ENCODE measurements at places on chromosomes 16 and 17. TPM values are rescaled to one million over a fixed set of nuclear protein-coding genes. Genes with fewer than 3 reads are reported as not detected.

RGS9 gene
- total RNA-seq = 16.3 TPM

DNA sequence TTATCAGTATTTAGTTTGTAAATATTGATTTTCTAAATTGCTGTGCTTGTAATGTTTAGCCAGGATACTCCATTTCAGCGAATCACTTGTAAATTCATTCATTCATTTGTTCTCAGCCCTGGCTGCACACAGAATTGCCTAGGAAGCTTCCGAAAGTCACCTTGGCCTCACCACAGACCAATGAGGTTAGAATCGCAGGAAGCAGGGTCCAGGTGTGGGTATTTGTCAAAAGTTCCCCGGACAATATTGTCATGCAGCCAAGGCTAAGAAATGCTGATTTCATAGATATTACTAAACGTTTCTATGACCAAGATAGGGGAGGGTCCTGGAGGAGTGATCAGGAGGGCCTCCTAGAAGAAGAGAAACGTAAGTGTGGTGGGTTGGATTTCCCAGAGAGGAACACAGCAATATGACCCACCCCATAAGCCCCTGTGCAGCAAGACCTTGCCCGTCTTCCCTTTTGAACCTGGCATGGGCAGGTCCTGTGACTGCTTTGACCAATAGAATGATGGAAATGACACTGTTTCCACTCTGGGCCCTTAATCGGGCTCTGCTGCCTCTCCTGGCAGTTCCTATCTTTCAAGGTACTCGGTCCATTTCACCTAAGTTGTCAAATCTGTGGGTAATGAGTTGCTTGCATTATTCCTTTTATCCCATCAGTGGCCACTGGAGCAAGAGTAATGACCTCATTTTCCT is 238.7 kb downstream of the FOXL1 start:
- no peak for DNase-seq
- no peaks in the 10 kb centered on the region for H3K36me3 ChIP-seq
- H3K27ac ChIP-seq = no peak overlapping the region

- H3K4me1 ChIP-seq = no peaks in the 10 kb centered on the region
- H3K27ac ChIP-seq = no peak overlapping the region
- peaks cover 33% of the 10 kb centered on the region for H3K36me3 ChIP-seq
- no peak for DNase-seq
- H3K27me3 ChIP-seq = peaks cover 6% of the 10 kb centered on the region
Measured at GRCh38 chr17:81902653-81903414, 796 bp downstream of the NPB start.

DNA sequence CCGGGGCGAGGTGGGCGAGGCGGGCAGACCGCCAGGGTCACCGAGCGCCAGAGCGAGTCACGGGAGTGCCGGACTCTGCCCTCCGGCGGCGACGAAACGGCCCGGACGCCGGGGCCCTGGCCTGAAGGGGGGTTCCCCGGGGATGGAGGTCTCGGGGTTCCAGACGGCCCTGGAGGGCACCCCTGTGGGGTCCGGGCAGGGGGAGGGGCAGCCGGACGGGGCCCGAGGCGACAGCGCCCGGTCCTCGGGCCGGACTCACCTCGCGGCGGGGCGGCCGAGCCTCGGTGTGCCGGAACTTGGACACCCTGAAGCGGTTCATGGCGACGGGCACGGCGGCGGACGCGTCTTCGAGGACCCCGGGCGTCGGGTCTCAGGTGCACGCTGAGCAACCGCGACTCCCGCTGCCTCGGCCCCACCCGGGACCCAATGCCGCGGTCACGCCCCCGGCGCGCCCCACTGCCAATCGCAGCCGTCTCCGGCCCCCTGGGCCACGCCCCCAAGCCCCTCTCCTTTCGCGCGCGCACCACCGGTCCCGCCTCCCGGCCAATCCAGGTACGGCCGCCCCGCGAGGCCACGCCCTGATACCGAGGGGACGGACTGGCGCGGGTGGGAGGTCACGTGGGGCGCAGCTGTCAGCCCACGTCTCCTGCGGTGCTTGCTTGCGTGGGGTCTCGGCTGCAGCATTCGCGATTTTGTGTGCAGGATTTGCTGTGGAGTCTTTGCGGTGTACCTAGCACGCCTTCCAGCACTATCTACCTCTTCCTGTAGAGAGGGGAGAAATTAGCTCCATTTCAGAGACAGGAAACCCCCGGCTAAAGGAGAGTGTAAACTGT is at the start of gene CORO7:
TSS of gene CORO7 (minus strand) at position 397 of the 833 bp plus-strand sequence. CDS start at position 319, 78 bp downstream.
- peaks cover 19% of the 10 kb centered on the region for H3K36me3 ChIP-seq
- peaks cover 27% of the 10 kb centered on the region for H3K4me1 ChIP-seq
- DNase-seq = peak; percentile 98
- H3K27ac ChIP-seq = peak within 1 kb of the TSS; percentile 88

- peaks cover 2% of the 10 kb centered on the region for H3K4me1 ChIP-seq
- H3K27ac ChIP-seq = no peak overlapping the region
- no peaks in the 10 kb centered on the region for H3K36me3 ChIP-seq
- H3K4me3 ChIP-seq = no peak overlapping the region
- DNase-seq = no peak
- peaks cover 41% of the 10 kb centered on the region for H3K27me3 ChIP-seq
Measured at GRCh38 chr17:79934653-79934970, 95.4 kb upstream of the CBX4 start.

- peak overlapping the region; percentile 57 for H3K4me3 ChIP-seq
- peak overlapping the region; percentile 27 for H3K27ac ChIP-seq
- peaks cover 69% of the 10 kb centered on the region for H3K4me1 ChIP-seq
- peaks cover 51% of the 10 kb centered on the region for H3K36me3 ChIP-seq
Measured at GRCh38 chr16:25012525-25012991, 2.6 kb downstream of the ARHGAP17 start.

DNA sequence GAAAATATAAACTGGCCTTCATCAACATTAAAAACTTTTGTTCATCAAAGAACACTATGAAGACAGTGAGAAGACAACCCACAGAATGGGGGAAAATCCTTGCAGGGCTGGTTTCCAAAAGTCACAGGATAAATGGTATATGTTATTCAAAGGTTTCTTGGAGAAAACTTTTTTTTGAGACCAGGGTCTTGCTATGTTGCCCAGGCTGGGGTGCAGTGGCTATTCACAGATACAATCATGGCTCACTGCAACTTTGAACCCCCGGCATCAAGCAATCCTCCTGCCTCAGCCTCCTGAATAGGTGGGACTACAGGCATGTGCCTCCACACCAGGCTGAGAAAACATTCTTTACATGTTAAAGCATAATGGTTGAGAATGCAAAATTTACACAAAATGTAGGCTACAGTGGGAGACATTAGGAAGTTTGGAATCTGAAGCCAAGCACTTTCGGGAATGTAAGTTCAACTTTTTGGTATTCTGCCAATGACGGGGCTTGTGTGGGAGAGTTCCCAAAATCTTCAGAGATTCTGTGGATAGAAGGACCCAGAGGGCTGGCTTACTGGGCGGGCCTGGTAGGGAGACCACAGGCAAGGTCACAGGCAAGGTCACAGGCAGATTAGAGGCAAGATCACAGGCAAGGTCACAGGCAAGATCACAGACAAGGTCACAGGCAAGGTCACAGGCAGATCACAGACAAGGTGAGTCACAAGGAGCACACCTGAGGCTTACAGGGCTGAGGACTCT is 24.2 kb upstream of the ATP2A3 start:
- no peak overlapping the region for H3K4me3 ChIP-seq
- H3K36me3 ChIP-seq = no peaks in the 10 kb centered on the region
- DNase-seq = no peak
- H3K27ac ChIP-seq = no peak overlapping the region
- H3K4me1 ChIP-seq = peaks cover 6% of the 10 kb centered on the region

GRCh38 chr17:8185582-8186445 is 4.2 kb downstream of the BORCS6 start:
- H3K4me1 ChIP-seq = peaks cover 14% of the 10 kb centered on the region
- DNase-seq = peak; percentile 78
- no peaks in the 10 kb centered on the region for H3K36me3 ChIP-seq
- no peak overlapping the region for H3K4me3 ChIP-seq

MMP28 gene
- total RNA-seq = not detected

HOXB7 gene
- 0.64 TPM for total RNA-seq

DNA sequence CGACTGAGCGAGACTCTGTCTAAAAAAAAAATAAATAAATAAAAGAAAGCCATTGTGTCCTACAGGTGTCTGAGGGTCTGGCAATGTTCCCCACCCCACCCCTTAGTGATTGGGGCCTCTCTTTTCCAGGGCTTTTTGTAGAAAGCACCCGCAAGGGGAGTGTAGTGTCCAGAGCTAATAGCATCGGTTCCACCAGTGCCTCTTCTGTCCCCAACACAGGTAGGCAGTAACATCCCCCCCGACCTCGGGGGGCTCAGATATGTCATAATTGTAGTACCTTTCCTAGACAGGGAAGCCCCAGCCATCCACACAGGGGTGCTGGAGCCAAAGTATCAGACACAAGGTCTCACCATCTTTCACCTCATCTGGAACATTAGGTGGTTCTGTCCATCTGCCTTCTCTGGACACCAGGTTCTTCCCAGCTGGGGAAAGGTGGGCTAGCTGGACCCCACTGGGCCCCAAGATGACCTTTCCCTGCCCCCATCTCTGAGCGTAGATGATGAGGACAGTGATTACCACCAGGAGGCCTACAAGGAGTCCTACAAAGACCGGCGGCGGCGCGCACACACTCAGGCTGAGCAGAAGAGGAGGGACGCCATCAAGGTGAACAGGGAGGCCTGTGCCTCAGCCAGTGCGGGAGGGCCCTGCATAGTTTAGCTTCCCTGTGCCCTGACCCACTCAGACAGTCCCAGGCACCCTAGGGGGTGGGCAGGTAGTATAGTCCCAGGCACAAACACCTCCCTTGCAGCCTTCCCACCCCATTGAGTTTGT is 1.6 kb downstream of the MLX start:
- H3K27me3 ChIP-seq = no peaks in the 10 kb centered on the region
- H3K27ac ChIP-seq = no peak overlapping the region
- H3K4me1 ChIP-seq = peaks cover 26% of the 10 kb centered on the region
- no peak for DNase-seq

TPSG1 gene
- not detected for total RNA-seq

KCNAB3 gene
- 9.9 TPM for total RNA-seq

- H3K27me3 ChIP-seq = no peaks in the 10 kb centered on the region
- peaks cover 43% of the 10 kb centered on the region for H3K36me3 ChIP-seq
- peak; percentile 33 for DNase-seq
Measured at GRCh38 chr16:88804552-88805339, 1.2 kb downstream of the CDT1 start.

- DNase-seq = no peak
- H3K4me1 ChIP-seq = peaks cover 5% of the 10 kb centered on the region
- H3K4me3 ChIP-seq = no peak overlapping the region
- H3K27me3 ChIP-seq = peaks cover 3% of the 10 kb centered on the region
Measured at GRCh38 chr16:85448557-85449190, 164.4 kb upstream of the GSE1 start.

DNA sequence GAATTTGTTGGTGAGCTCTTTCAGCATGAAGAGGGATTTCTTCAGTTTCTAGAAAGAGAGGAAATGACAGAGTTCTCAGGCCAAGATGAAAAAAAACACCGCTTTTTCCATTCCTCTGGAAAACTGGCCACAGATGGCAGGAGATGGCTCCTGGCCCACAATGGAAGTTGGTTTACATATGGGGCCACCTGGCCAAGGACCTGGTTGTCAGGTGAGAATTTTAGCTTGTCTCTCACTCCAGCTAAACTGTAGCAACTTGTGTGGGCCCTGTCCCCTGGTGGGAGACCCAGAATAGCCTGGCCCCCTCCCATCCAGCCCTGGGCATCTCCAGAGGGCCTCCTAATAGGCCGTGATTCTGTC is 33.6 kb downstream of the LGALS9 start:
- H3K27me3 ChIP-seq = no peaks in the 10 kb centered on the region
- H3K4me1 ChIP-seq = no peaks in the 10 kb centered on the region
- no peak overlapping the region for H3K4me3 ChIP-seq
- no peak overlapping the region for H3K27ac ChIP-seq

CCDC154 gene
- 0.80 TPM for total RNA-seq

- no peaks in the 10 kb centered on the region for H3K36me3 ChIP-seq
- no peak overlapping the region for H3K27ac ChIP-seq
- DNase-seq = no peak
- peaks cover 9% of the 10 kb centered on the region for H3K27me3 ChIP-seq
- H3K4me3 ChIP-seq = no peak overlapping the region
Measured at GRCh38 chr17:78341559-78342448, 18.1 kb downstream of the SOCS3 start.

- no peaks in the 10 kb centered on the region for H3K36me3 ChIP-seq
- no peak for DNase-seq
- H3K27me3 ChIP-seq = no peaks in the 10 kb centered on the region
- peaks cover 10% of the 10 kb centered on the region for H3K4me1 ChIP-seq
- H3K27ac ChIP-seq = no peak overlapping the region
- no peak overlapping the region for H3K4me3 ChIP-seq
Measured at GRCh38 chr16:27152121-27152520, 51.2 kb upstream of the KDM8 start.
